ENCODE measurements at places on chromosomes 16 and 17.

- DNase-seq: no peak
Observed at GRCh38 chr16:2084895-2085625, 37.3 kb downstream of the TSC2 start.

DNA sequence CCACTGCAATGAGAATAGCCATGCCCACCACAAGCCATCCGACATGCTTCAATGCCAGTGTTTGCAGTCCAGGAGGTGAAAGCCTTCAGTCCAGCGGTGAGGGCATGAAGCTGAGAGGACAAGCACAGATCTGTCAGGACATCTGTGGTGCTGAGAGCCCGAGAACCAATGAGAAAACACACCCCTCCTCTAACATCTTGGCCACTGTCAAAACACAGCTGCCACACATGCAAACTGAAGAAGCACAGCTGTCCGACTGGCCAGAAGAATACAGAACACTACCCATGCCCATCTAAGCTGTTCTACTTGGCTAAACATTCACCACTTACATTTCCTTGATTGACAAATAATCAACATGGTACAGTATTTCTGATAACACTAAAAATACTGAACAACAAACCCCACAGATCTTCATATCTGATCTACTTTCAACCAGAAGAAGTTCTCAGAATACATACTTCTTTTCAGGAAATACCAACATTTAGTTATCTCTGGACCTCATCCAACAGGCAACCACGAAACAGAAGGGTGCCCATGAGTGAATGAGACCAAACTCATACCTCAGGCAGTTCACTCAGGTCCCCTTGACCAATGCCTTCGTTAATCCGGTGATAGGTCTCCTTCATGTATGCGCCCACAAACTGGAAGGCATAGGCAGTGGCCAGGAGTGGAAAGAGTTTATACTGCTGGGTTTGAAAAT lies 10.2 kb upstream of the FBF1 start:
- DNase-seq: no peak

DNA sequence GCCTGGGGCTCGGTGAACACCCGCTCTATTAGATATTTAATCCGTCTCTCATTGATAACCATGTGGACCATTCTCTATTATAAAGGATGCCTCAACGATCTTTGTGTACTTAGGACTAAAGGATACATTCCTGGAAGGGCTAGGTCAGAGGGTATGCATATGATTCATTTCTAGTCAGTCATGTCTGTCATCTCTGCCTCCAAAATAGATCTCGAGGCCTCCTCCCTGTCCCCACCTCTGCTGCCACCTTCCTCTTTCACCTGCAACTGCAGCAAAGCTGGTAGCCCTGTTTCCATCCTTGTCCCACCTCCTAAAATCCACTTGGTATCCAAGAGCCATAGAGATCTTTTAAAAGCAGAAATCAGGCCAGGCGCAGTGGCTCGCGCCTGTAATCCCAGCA lies 121.5 kb downstream of the KATNIP start:
- DNase-seq: peak; percentile 8

- no peak for DNase-seq
Observed at GRCh38 chr16:31063843-31064611, 10.0 kb downstream of the ZNF668 start.

GRCh38 chr16:2031081-2031577 lies 4.4 kb downstream of the NHERF2 start:
- no peak for DNase-seq

- DNase-seq: peak; percentile 87
Observed at GRCh38 chr17:48505788-48506187, 25.0 kb downstream of the HOXB1 start.

DNA sequence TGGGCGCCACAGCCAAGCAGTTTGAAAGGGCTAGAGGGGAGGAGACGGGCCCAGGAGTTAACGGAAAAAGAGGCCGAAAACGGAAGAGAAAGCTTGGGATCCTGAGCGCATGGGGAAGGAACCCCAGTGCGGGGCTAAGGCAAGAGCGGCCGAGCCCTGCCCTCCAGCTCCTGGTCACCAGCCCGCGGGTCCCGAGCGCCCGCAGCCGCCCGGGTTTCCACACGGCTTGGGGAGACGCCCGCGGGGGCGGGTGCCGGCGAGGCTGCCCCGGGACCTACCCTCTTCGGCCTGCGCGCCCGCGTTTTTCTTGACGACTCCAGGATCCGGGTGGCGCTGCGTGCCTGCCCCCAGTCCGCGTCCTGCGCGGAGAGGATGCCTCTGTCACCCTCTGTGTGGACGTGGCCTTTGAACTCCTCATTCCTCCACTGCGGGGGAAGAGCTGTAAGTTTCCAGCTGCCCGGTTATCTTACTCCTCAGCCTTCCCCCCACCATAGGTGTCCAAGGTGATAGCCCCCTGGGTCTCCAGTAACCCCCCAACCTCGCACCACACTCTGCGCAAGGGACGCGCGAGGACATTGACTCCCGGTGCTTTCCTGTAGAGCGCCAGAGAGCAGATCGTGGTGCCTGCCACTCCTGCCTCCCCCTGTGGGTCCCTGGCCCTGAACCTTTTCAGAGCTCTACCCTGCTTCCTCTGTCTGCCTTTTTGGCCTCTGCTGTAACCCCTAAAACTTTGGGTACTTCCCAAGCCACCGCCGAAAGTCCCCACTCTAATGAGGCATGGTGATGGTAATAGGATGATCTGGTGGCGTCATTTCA lies 1.7 kb upstream of the CDH11 start:
- DNase-seq: no peak

- DNase-seq: no peak
Observed at GRCh38 chr17:31699281-31699680, 159.8 kb downstream of the COPRS start.

GRCh38 chr17:74921769-74922168 lies 1.3 kb downstream of the USH1G start:
- no peak for DNase-seq

- no peak for DNase-seq
Observed at GRCh38 chr17:73733517-73733916, 89.3 kb upstream of the SDK2 start.

- DNase-seq: no peak
Observed at GRCh38 chr16:79593074-79593531, 7.4 kb downstream of the MAF start.

DNA sequence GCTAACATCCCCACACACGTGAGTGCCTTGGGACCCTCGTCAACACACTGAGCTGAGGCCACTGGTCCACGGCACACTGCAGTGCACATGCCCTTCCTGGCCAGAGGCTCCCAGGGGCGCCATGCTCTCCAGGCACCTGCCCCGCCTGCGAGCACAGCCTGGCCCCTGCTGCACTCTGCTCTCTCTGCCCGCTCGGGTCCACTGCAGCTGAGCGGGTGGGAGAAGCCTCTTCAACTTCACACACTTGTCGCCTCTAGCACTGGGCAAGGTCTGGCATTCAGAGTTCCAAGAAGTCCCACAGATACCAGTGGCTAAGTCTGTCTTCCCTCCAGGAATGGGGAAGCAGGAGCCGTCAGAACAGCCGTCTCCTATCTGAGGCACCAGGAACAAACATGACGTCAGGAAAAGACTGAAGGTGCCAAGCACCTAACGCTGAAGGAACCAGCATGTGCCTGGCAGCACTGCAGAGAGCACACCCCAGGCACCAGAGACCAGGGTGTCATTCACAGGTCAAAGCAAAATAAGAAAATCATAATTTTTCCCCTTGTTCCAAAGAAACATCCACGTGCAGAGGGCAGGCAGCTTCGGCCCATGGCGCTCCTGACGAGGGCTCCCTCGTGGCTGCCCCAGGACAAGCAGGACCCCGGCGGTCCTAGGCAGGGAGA lies 82.9 kb downstream of the ZNF778 start:
- DNase-seq: no peak

DNA sequence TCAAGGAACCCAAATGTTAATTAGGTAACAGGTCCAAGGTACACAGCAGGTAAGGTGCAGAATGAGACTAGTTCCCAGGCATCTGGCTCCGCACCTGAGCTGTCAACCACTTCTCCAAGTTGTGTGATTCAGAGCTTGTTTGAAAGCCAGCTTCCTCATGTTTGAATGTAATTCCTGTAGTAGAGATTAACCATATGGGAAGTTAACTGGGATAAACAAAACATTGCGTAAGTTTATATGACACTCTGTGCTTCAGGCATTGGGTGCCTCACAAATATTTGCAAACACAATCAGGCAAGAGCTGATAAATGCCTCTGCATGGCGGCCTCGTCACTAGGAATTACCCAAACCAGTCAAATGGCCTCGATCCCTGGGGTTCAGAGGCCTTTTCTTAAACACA lies 27.9 kb upstream of the CPHXL start:
- no peak for DNase-seq

DNA sequence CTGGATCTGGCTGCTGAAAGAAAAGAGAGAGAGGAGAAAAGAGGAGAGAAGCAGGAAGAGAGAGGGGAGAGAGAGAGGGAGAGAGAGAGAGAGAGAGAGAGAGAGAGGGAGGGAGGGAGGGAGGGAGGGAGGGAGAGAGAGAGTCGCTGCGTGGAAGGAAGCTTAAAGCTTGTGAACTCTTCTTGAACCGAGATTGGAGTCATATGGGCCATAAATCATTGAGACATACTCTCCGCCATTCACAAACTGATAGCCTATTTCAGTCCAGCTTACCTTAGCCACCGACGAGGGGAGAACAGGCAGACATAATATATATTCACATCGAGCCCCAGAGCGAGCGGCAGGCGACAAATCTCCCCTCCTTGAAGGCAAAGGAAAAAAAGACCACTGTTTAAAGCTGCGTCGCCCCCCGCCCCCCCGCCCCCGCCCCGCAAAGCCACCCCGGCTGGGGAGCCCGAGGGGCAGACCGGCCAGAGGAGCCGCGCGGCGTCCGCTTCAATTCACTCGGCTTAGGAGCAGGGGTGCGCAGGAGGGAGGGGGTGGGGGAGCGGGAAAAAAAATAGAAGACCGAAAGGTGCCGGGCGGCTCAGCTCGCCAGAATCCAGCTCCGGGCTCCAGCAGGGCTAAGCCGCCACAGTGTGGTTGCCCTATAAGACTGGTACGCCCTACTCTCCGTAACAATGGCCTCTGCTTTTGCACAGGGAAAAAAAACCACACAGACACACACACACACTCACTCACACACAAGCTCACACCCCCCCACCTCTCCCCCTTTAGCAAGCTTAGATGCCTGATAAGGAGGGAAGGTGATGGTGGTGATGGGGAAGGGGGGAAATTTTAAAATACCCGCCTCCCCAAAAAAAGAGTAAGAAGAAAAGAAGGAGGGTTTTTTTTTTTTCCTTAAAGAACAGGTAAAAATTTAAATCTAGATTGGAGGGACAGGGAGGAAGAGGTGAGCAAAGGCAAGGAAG lies 10.6 kb upstream of the HOXB2 start:
- no peak for DNase-seq

DNA sequence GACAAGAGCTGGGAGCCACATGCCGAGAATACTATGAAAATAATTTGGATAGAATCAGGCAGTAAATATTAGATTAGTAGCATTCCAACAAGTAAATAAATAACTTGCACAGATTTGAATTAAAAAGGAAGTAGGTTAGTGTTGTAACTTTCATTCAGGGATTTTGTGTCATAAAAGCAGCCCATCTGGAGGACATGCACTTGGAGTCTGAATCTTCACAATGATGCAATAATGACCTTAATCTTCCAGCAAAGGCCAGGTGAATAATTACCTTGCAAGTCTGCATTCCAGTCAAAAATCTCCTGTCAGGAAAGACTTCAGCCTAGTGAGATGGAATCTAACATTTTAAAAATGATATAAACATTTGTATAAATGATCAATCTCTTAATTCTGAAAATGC lies 518.1 kb downstream of the KCNJ2 start:
- no peak for DNase-seq

DNA sequence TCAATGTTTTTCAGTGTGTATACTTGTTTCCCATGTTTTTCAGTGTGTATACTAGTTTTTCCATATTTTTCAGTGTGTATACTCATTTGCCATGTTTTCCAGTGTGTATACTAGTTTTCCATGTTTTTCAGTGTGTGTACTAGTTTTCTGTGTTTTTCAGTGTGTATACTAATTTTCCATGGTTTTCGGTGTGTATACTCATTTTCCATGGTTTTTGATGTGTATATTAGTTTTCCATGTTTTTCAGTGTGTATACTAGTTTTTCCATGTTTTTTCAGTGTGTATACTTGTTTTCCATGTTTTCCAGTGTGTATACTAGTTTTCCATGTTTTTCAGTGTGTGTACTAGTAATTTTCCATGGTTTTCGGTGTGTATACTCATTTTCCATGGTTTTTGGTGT lies 152.7 kb upstream of the NOL11 start:
- DNase-seq: no peak

DNA sequence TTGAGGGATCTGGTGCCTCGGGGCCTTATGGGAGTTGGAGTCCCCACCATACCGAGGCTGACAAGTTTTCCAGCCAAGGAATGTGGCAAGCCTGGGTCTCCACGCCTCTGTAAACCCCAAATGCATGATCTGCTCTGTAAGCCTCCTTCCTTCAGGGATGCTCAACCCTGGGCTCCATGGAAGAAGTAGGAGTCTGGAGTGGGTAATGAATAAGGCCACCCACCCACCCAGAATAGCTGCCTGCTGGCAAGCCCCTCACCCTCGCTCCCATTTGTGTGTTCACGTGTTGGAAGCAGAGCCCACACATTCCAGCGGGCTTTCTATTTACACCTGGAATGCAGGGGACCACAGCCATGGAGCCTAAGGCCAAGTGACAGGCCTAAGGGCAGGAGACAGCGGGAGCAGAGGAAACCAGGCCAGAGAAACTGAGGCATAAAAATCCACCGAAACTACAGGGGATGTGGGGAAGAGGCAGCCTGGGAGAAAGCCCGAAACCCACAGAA lies 4.4 kb downstream of the DLG4 start:
- no peak for DNase-seq

GRCh38 chr17:74744349-74744713 lies 4.1 kb upstream of the NHERF1 start:
- DNase-seq: no peak

- no peak for DNase-seq
Observed at GRCh38 chr17:17289701-17290100, 8.7 kb upstream of the COPS3 start.

- no peak for DNase-seq
Observed at GRCh38 chr17:81324851-81325713, 30.0 kb upstream of the SLC38A10 start.

DNA sequence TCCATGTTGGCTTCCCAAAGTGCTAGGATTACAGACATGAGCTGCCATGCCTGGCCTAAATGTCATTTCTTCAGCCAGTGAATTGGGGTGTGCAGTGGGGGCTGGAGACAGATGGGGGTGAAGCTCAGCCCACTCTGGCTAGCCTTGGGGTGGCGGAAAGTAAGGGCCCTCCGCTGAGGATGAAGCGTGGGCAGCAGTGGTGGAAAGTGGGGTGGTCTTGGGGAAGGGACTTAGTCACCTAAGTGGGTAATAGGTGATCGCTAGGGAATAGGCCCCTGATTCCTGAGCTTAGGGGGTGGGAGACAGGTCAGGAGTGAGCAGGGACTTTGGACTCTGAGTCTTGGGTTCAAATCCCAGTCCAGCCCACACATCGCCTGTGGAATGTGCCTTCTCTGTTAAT lies 2.2 kb downstream of the LLGL1 start:
- DNase-seq: no peak

DNA sequence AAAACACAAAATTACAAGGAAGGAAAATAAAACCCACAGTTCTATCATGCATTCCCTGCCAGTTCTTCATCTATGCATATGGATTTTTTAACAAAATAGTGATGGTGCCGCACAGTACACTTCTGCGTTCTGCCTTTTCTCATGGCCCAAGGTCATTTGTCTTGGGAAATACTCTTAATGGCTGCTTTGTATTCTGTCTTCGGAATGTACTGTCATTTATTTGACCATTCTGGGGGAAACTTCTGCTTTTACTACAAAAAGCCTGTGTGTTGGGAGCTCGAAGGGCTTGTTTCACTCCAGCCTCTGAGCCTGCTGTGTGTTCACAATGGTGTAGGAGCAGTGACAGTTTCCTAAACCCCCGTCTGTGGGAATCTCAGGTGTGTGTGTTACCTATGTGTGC lies 82.8 kb upstream of the SEC14L1 start:
- no peak for DNase-seq

Measured in urothelium cell line (cell line).